ENCODE measurements at places on chromosomes 3 and 15. TPM values are rescaled to one million over a fixed set of nuclear protein-coding genes. Genes with fewer than 3 reads are reported as not detected.

GRCh38 chr3:12177126-12177525, 18.4 kb upstream of the TIMP4 start:
- no peak for DNase-seq

DNA sequence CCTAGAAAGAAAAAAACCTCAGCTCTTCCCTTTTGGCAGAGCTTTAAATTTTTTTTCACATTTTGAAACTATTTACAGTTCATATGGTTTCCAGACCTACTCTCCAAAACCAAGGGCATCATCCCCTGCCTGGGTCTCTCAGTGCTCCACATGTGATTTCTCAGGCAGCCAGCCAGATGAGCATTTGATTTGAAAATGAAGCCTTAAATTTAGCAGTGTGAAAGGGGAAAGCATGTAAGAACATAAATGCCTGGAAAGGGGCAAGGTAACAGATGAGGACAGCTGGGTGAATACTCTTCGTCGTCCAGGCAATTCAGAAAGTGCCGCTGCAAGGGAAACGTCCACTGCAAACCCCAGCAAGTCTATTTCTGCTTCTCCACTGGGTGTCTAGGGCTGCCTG, 94.8 kb downstream of the ATP8B4 start:
- DNase-seq, result no peak

DNA sequence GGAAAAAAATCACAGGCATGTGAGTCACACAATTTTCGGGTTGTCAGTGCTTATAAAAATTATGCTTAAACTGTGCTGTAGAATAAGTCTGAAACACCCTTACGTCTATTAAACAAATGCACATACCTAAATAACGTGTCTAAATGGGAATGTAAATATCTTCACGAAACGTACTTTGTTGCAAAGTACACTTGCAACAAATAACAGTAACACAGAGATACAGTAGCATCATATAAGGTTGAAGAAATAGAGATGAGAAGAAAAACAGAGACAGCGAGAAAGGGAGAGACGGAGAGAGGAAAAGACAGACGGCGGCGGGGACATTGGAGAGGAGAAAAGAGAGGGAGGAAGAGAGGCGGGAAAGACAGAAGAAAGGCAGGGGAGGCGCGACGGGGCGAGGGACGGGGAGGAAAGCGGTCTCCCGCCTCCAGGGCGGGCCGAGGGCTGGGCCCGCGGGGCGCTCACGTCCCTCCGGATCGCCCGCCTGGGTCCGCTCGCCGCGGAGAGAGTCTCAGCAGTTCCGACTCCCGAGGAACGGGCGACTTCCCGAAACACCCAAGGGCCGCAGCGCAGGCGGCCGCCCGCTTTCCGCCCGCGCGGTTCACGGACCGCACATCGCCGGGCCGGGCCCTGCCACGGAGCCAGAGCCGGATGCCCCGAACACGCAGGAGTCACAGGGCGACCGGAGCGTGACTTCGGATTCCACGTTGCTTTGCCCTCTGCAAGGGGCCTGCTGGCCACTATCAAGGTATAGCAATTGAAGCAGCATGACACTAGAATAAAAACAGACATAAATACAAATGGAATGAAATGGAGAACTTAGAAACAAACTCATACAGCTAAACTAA, 153.4 kb downstream of the LMLN start:
- DNase-seq, result peak; percentile 81

DNA sequence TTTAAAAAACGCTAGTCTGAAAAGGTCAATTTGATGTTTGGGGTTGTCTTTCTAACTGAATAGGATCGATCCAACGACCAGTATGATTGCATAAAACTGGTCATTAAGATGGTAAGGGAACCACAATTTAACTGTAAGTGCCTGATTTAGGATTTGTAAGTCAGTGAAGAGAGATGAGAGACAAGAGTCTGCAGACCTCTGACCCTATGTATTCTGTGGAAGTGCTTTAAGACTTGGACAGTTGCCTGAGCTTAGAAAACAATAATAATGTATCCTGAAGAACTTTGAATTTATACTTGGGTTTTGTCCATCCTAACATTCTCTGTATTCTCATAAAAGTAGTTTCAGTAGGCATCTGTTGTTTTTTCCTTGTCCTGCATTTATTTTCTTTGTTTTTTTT, 221.4 kb upstream of the SUCLG2 start:
- no peak for DNase-seq

KCNAB1 gene
- total RNA-seq, result 3.7 TPM

- no peak for DNase-seq
Observed at GRCh38 chr3:183823963-183824362, 1.4 kb downstream of the MAP6D1 start.

DNA sequence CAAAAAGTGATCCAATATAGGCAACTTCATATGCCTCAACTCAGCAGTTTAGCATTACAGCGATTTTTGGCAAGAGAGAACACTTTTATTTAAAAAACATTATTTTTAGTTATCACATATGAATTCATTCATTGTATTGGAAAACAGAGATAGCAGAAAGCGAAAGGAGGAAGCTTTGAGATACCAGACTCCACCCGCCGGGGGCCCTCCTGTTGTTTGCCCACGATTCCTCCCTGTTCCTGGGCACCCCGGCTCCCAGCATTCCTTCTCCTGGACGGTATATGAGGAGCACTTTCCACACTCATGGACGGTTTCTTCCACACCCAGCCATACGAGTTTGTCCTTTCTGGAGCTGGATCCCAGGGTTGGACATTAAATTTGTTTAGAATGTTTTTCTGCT, 18.2 kb downstream of the APBA2 start:
- no peak for DNase-seq

PRR20G gene
- total RNA-seq, result not detected

GRCh38 chr15:39582286-39582976, 1.6 kb downstream of the THBS1 start:
- no peak for DNase-seq

CDHR4 gene
- not detected for total RNA-seq

GRCh38 chr3:8509961-8510360, 8.3 kb downstream of the LMCD1 start:
- DNase-seq, result no peak

GRCh38 chr3:25007974-25008658, 419.9 kb upstream of the RARB start:
- no peak for DNase-seq

GRCh38 chr3:142680710-142681109, 43.1 kb upstream of the TRPC1 start:
- DNase-seq, result no peak

ACKR4 gene
- total RNA-seq, result 2.8 TPM

DNA sequence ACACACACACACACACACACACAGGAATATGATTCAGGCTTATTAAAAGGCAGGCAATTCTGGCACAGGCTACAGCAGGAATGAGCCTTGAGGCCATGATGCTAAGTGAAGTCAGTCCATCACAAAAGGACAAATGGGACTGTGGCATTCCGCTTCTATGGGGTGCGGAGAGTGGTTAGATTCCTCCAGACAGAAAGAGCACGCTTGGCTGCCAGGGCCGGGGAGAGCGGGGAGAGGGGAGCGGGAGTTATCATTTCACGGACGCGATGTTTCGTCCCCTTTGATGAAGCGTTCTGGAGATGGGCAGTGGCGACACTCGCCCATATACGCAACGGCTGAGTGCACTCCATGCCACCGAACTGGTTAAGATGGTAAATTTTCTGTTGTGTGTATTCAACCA, 58.5 kb upstream of the FAM174B start:
- DNase-seq, result no peak

INSYN1 gene
- total RNA-seq, result 165 TPM

DNA sequence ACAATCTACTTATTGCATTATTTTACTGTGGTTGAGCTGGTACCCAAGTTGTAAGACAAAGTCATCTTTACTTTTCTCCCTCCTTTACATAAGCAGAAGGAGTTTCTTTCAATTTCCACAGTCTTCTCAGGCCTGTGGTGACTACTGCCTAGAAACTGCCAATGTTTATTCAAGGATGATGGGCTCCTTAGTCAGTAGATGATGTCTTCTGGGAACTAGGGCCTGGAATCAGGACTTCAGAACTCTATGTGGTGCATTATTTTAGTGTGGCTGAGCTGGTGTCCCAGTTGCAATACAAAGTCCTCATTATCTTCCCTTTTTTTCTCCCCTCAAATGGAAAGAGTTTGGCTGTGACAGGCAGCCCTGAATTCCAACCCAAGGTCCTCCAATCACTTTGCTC, 1762.5 kb downstream of the SI start:
- DNase-seq, result no peak

GRCh38 chr15:95603802-95604201, 726.7 kb upstream of the NR2F2 start:
- DNase-seq, result no peak

GRCh38 chr3:53113293-53114010, 16.8 kb downstream of the RFT1 start:
- DNase-seq, result no peak

DNA sequence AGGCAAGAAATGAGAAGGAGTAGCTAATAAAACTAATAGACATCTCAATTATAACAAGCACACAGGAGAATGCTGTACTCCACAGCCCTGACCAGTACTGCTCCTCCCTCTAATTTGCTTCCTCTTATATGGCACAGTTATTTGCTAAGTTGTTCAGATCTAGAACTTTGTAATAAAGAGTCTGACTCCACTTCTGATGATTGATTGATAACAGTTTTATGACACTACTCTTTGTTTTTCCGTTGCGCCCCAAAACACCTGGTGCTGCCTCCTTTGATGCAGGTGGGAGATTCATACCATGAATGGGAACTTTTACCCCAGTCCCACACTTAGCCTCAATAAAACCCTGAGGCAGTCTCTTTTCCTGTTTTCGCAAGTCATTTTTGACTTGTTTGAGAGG, 777.7 kb downstream of the GBE1 start:
- DNase-seq, result no peak

- DNase-seq, result no peak
Observed at GRCh38 chr15:83930392-83931212, 276.7 kb downstream of the ADAMTSL3 start.

DNA sequence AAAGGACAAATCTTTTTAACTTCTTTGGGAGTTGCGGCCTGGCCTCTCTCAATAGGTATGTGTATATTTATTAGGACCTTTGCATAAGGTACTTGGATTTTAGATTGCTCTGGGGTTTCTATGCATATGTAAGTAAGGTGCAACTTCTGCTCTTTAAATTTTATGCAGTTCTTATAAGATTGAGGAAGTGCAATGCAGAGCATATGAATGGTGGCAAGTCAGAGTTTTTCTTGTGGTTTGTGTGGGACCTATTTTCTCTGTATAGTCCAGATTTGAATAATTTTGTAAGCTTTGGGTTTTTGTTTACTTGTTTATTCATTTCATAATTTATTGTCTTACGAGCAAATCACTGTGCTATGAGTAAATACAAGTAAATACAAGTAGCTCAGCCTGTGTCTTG, 101.5 kb downstream of the ATG7 start:
- no peak for DNase-seq

DNA sequence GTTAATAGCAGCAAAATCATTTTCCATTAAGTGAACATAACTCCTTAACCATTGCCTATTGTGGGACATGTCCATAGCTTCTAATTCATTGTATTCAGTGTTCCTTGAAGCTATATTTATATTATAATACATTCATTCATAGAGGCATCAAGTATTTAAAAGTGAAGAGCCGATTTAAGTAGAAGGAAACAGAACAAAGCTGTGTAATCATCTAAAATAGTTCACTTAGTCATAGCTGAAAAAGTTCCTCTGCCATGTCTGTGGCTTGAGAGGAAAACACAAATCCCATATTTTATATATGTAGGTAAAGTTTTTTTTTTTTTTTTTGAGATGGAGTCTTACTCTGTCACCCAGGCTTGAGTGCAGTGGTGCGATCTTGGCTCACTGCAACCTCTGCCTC, 54.5 kb downstream of the TMEM108 start:
- no peak for DNase-seq

- DNase-seq, result no peak
Observed at GRCh38 chr15:52436981-52437380, 91.7 kb downstream of the MYO5A start.

All from Right ventricle myocardium inferior (tissue), 1 donor.